LHCN-M2 (cell line): ENCODE measurements at places on chromosomes 2 and 18. TPM values are rescaled to one million over a fixed set of nuclear protein-coding genes. Genes with fewer than 3 reads are reported as not detected.

GRCh38 chr2:176114930-176115625 is 1.5 kb upstream of the HOXD10 start:
- DNase-seq, result no peak

DNA sequence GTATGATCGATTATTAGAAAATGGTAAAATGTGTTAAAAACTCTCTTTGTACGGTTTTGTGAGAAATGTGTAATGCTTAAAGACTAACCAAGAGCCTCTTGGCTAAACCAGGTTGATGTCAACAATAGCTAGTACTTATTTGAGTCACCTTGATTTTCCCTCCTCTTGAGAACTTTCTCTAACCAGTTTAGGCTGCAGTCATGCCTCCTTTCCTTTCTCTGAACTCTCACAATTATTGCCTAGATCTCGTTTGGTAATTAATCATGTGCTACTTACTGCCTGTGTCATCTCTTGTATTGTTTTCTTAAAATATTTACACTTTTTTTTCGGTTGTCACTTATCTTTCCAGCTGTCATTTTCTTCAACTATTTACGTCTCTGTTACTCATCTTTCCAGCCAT is 1.1 kb upstream of the EPC2 start:
- DNase-seq, result peak; percentile 15

DNA sequence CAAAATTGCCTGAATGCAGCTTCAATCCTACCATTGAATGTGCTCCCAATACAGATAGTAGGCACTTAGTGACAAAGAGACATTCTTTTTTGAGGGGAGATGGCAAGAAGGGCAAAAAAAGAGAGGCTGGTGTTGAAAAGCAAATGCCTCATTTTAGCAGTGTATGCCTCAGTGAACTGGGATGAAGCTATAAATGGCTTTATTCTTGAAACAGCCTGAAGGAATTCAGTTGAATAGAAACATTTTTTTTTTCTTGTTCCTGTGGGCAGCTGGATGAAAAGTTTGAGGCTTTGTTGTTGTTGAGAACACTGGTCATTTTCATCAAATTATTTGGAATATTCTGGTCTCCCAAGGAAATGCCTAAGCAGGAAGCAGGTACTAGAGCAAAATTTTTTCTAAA is 228.9 kb downstream of the RNF144A start:
- no peak for DNase-seq

- peak; percentile 4 for DNase-seq
Measured at GRCh38 chr18:13725566-13726231, 659 bp downstream of the FAM210A start.

GRCh38 chr2:14557916-14558315 is 74.6 kb upstream of the LRATD1 start:
- no peak for DNase-seq

DNA sequence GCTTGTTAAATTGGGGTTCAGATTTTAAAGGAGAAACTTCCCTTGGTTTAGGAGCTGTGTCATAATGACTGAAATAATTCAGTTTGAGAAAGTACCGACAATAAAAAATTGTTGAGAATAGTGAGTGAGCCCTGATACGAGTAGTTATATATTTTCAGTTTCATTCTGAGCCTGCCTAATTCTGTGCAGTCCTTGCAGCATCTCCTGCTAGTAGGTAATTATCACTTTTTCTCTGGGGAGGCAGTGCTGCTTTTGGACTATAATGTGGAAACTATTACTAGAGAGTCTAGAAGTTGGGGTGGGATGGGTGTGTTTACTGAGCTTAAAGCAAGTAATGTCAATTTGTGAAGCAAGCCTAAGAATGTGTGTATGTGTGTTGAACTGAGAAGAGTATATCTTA is 21.7 kb downstream of the ZNF638 start:
- DNase-seq, result no peak

TUBB8B gene
- not detected in 2 replicates for total RNA-seq

PMAIP1 gene
- 15.7 and 20.3 TPM in 2 replicates for total RNA-seq

HOXD9 gene
- total RNA-seq, result 0.06 TPM in 1 of 2 replicates, not detected in the other

SERPINB13 gene
- not detected in 2 replicates for total RNA-seq

KIAA2012 gene
- not detected in 2 replicates for total RNA-seq

ESPNL gene
- total RNA-seq, result 9.7 and 14.2 TPM in 2 replicates
